ENCODE measurements at places on chromosomes 12 and 14. TPM values are rescaled to one million over a fixed set of nuclear protein-coding genes. Genes with fewer than 3 reads are reported as not detected.

DNA sequence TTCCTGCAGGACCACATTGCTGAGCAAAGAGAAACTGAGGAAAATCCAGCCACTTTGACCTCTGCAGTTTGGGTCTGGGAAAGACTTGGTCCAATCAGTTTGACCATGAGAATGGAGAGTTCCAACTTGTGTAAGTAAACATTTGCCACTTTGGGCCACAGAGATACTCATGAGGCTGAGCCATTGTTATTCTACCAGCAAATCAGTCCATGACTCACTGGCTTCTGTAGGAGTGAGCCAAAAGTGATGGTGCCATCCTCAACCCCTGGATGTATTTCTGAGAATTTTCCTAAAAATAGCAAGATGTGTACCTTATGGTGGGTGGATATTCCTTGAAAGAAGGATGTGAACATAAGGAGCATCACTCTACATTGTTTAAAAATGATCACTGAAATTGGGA is 192.9 kb upstream of the OR4E1 start:
- H3K4me3 ChIP-seq = no peak overlapping the region
- H3K27me3 ChIP-seq = no peaks in the 10 kb centered on the region
- no peak overlapping the region for H3K27ac ChIP-seq

DNA sequence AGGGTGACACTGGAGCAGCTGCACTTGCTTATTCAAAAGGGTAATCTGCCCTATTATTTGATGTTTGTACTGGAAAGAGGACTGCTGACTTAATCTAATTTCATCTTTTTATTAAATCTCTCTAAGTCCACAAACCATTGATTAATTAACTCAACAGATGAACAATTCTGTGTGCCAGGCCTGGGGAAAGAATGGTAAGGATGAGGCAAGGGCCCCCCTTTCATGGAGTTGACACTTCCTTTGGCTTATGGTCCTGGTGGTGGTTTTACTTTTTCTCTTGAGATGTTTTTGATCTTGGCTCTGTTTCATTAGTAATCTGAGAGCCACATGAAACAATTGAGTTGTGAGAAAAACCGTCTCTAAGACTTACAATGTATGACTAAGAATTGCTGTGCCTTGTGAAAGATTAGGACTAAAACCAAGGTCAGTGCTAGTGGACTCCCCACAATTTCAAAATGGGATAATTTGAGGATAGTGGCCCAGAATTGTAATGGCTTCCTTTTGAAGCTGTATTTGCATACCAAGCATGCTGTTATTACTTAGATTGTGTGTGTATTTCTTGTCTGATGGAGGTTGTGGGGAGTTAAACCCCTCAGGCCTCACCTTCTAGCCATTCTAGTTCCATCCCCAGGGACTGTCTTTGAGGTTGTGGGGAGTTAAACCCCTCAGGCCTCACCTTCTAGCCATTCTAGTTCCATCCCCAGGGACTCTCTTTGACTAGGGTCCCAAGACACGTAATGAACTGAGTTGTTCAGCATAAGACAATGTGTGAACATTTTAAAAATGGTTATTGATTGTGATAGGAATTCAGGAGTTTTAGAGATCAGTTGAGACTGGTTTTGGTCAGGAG is 52.5 kb upstream of the EVL start:
- H3K27me3 ChIP-seq = no peaks in the 10 kb centered on the region
- peaks cover 16% of the 10 kb centered on the region for H3K4me1 ChIP-seq
- no peak overlapping the region for H3K27ac ChIP-seq
- no peak overlapping the region for H3K4me3 ChIP-seq
- no peak for DNase-seq

- no peaks in the 10 kb centered on the region for H3K36me3 ChIP-seq
- H3K27me3 ChIP-seq = no peaks in the 10 kb centered on the region
- H3K27ac ChIP-seq = no peak overlapping the region
- H3K4me3 ChIP-seq = no peak overlapping the region
- no peak for DNase-seq
Observed at GRCh38 chr12:89024580-89024979, 327.7 kb downstream of the DUSP6 start.

DNA sequence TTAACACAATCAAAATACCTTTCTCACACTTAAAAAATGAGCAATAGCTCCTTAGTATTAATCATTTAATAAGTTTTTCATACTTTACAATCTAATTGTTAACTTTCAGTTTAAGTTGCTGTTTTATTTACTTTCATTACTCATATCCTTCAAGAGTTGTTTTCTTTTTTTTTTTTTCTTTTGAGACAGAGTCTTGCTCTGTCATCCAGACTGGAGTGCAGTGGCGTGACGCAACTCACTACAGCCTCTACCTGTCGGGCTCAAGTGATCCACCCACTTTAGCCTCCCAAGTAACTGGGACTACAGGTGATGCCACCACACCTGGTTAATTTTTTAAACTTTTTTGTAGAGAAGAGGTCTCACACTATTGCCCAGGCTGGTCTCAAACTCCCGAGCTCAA is 16.1 kb downstream of the ZBTB1 start:
- DNase-seq = no peak
- no peak overlapping the region for H3K27ac ChIP-seq
- H3K36me3 ChIP-seq = no peaks in the 10 kb centered on the region

GRCh38 chr12:130263025-130263424 is 74.7 kb upstream of the PIWIL1 start:
- no peaks in the 10 kb centered on the region for H3K27me3 ChIP-seq
- no peak overlapping the region for H3K4me3 ChIP-seq
- no peak for DNase-seq

- H3K36me3 ChIP-seq = no peaks in the 10 kb centered on the region
- H3K4me3 ChIP-seq = no peak overlapping the region
- no peak for DNase-seq
- H3K4me1 ChIP-seq = no peaks in the 10 kb centered on the region
- no peaks in the 10 kb centered on the region for H3K27me3 ChIP-seq
Observed at GRCh38 chr14:101723061-101723595, 38.4 kb upstream of the PPP2R5C start.

GRCh38 chr12:32755051-32755653 is 545 bp downstream of the YARS2 start:
- peak; percentile 64 for DNase-seq
- no peaks in the 10 kb centered on the region for H3K36me3 ChIP-seq
- H3K27ac ChIP-seq = peak overlapping the region; percentile 92
- peaks cover 21% of the 10 kb centered on the region for H3K4me1 ChIP-seq

DNA sequence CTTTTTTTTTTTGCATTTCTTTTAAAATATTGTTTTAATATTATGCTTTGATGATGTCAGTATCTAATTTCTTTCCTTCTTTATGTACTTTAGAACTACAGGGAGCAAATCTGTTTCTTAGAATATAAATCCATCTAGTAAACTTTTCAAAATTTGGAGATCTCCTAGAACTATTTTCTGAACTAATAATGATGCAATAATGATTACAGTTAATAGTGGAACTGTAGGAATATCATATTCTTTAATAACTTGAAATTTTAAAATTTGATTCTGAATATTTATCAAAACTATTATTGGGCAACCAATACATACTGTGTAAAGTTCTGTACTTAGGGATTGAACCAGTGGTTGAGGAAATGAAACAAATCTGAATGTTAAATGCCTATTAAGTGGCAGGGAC is 23.1 kb upstream of the PMCH start:
- H3K36me3 ChIP-seq = no peaks in the 10 kb centered on the region
- no peaks in the 10 kb centered on the region for H3K27me3 ChIP-seq
- no peak overlapping the region for H3K4me3 ChIP-seq

DNA sequence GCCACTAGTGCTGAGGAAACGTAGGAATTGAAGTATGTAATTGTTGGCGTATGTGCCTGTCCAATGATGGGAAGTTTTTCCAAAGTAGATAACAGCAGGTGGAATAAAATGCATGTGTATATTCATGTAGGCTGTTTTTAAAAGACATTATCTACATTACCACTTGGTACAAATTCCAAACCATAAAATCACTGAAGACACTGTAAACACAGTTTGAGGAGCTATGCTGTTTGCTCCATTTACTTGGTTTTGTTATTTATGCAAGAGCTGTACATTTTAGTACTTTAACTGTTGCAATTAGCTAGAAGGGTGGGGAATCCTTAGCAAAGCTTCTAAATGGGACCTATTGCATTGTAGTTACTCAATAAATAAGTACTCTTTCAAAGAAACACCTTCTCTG is 274.5 kb upstream of the DIO2 start:
- no peak overlapping the region for H3K4me3 ChIP-seq
- H3K27ac ChIP-seq = no peak overlapping the region
- no peaks in the 10 kb centered on the region for H3K36me3 ChIP-seq
- DNase-seq = no peak
- H3K27me3 ChIP-seq = no peaks in the 10 kb centered on the region
- no peaks in the 10 kb centered on the region for H3K4me1 ChIP-seq

DNA sequence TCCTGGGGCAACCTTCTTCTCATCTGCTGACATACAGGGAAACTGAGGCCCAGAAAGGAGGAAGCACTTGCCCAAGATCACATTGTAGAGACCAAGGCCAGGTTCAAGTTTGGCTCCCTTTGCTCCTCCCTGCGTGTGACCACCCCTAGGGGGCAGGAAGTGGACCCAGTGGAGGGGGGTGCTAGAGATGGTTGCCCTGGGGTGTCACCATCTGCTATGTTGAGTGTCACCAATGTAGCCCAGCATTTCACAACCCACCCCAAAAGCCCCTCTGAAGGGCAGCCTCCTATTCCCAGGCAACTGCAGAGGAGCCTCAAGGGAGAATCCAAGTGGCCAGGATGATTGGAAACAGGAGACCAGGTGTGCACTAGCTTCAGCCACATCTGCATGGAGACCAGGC is 12.0 kb upstream of the RBM19 start:
- H3K27me3 ChIP-seq = no peaks in the 10 kb centered on the region
- H3K27ac ChIP-seq = no peak overlapping the region
- H3K4me3 ChIP-seq = no peak overlapping the region
- H3K36me3 ChIP-seq = no peaks in the 10 kb centered on the region
- no peak for DNase-seq

DNA sequence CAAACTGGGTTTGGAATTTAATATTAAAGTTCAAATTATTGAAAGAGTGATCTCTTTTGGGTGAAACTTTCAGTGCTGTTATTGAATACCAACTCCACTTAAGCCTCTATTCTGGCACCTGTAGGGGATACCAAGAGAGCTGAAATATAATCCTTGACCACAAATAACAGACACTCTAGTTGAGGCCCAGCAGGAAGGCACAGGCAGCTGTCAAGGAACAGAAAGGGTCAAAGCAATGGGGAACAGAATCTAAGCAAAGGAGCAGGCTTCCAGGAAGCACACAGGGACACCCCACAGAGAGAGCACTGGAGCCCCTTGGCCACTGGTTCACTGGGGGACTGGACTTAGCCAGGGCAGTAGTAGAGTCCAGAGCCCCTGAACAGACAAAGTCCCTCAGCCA is 120.9 kb upstream of the SFSWAP start:
- no peaks in the 10 kb centered on the region for H3K27me3 ChIP-seq
- H3K4me1 ChIP-seq = no peaks in the 10 kb centered on the region
- H3K27ac ChIP-seq = no peak overlapping the region
- no peaks in the 10 kb centered on the region for H3K36me3 ChIP-seq
- no peak for DNase-seq
- no peak overlapping the region for H3K4me3 ChIP-seq

DNA sequence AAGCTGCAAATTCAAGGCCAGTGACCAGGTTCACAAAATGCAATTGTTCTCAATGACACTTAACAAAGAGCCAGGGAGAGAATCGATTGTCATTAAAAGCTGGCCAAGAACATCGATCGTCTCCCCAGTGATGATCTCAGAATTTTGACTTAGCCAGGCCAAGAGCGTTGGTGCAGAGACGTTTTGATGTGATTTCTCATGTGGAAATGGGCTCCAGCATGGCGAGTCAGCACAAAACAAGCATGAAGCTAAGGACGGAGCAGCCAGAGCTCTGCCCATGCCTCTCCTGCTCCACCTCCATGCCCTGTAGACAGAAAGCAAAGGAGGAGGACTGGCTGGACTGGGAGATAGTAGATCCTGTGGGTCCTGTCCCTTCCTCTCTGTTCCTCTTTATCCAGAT is 270.8 kb downstream of the FOXN3 start:
- no peak overlapping the region for H3K27ac ChIP-seq
- H3K4me1 ChIP-seq = no peaks in the 10 kb centered on the region
- H3K27me3 ChIP-seq = no peaks in the 10 kb centered on the region
- H3K4me3 ChIP-seq = no peak overlapping the region
- no peaks in the 10 kb centered on the region for H3K36me3 ChIP-seq

GRCh38 chr12:4978737-4979136 is 64.9 kb upstream of the KCNA5 start:
- no peaks in the 10 kb centered on the region for H3K36me3 ChIP-seq
- no peaks in the 10 kb centered on the region for H3K4me1 ChIP-seq
- H3K4me3 ChIP-seq = no peak overlapping the region
- no peaks in the 10 kb centered on the region for H3K27me3 ChIP-seq
- no peak for DNase-seq

GRCh38 chr14:68651075-68651474 is 141.8 kb downstream of the ZFP36L1 start:
- no peak for DNase-seq
- H3K36me3 ChIP-seq = no peaks in the 10 kb centered on the region
- H3K4me3 ChIP-seq = no peak overlapping the region

DNA sequence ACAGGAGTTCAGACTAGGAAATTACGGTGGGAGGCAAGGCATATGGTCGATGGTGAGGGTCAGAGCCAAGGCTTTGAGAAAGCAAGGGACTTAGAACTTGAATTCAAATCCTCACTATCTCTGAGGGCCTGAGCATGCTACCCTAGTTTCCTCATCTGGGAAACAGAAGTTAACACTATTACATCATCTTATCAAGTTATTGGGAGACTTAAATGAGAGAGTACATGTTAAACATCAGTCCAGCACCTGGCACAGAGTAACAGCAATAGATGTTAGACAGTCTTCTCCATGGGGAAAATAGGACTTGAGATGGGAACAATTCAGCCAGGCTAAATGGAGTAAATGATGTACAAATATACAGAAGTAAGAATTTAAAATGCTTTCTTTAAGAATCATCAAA is 38.5 kb downstream of the SLC38A1 start:
- no peak overlapping the region for H3K27ac ChIP-seq
- no peak overlapping the region for H3K4me3 ChIP-seq
- H3K36me3 ChIP-seq = no peaks in the 10 kb centered on the region
- no peaks in the 10 kb centered on the region for H3K27me3 ChIP-seq

GRCh38 chr14:23392613-23393012 is 15.5 kb downstream of the MYH6 start:
- DNase-seq = no peak
- H3K27ac ChIP-seq = no peak overlapping the region
- no peaks in the 10 kb centered on the region for H3K36me3 ChIP-seq
- H3K4me1 ChIP-seq = no peaks in the 10 kb centered on the region

DNA sequence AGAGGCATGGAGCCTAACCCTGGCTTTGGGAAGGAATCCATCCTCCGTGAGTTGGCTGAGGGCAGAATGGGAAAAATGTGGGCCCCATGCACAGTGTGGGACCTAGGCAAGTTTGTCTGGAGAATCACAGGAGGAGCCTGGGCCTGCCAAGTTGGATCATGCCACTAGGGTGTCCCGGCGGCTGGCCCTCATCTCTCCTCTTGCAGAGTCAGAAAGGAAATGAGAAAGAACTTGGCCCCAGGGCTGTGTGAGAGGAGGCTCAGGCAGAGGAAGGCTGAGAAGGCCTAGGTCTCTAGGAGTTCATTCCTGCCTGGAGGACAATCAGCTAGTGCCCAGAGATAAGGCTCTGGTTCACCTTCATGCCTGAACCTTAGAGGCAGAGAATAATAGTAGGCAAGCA is 2.5 kb upstream of the ESRRB start:
- no peak for DNase-seq
- H3K4me1 ChIP-seq = peaks cover 19% of the 10 kb centered on the region
- no peak overlapping the region for H3K27ac ChIP-seq
- H3K27me3 ChIP-seq = no peaks in the 10 kb centered on the region
- no peaks in the 10 kb centered on the region for H3K36me3 ChIP-seq

Gene CSRNP2
- total RNA-seq = 20.8 TPM

Gene C12orf54
- total RNA-seq = not detected

Gene SLC15A5
- not detected for total RNA-seq

Gene DNM1L
- total RNA-seq = 35.9 TPM

Gene GPN3
- 8.0 TPM for total RNA-seq

Gene KRT1
- total RNA-seq = not detected

Gene SLC25A47
- not detected for total RNA-seq

Gene FZD10
- total RNA-seq = under 0.01 TPM

Gene PKP2
- total RNA-seq = 6.9 TPM

Data from body of pancreas (tissue), 4 donors.